ENCODE measurements at places on chromosomes 12 and 14.

- no peak for DNase-seq
Measured at GRCh38 chr12:130549361-130549760, 166.7 kb downstream of the RIMBP2 start.

- no peak for DNase-seq
Measured at GRCh38 chr12:81212996-81213696, 135.3 kb downstream of the ACSS3 start.

DNA sequence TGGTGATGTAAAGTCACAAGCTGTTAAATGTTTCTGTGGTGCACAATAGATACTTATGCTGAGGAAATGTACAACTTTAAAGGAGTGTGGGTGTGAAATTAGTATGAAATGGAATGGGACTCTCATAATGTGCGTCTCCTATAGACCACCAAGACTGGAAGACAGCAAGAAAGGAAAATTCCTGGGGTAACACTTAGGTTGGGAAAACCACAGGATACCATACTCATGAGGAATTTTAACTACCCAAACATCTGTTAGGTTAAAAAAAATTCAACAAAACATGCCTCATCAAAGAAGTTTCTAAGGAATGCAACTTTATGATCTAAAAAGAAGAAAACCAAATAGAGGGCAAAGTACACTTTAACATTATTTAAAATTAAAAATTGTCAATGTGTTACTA is 113.7 kb upstream of the MYF6 start:
- DNase-seq = no peak

DNA sequence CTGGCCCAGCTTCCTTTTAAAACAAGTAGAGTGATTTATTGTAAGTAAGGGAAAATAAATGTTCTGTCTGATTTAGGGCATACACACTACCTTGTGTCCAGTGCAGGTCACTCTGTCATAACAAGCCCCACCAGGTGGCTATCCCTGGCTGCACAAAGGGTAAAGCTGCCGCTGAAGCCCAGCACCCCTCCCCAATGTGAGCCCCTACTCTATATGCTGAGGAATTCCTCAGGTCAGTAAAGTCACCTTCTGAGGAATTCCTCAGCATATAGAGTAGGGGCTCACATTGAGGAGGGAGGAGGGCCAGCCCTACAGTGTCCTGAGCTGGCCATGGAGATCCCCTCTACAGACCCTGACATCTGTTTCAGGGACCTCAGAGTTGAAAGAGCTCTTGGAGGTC is 67.2 kb downstream of the TBC1D30 start:
- DNase-seq = no peak

GRCh38 chr14:90272523-90272922 is 16.2 kb downstream of the PSMC1 start:
- DNase-seq = no peak

- DNase-seq = no peak
Measured at GRCh38 chr14:72500234-72500838, 393.6 kb downstream of the DPF3 start.

GRCh38 chr12:96513681-96514080 is 24.3 kb downstream of the CFAP54 start:
- no peak for DNase-seq

- DNase-seq = no peak
Measured at GRCh38 chr12:63752283-63752682, 27.4 kb upstream of the RXYLT1 start.

- DNase-seq = no peak
Measured at GRCh38 chr14:54728700-54729527, 162.0 kb downstream of the SAMD4A start.

GRCh38 chr14:104131968-104132732 is 6.2 kb upstream of the KIF26A start:
- DNase-seq = no peak

DNA sequence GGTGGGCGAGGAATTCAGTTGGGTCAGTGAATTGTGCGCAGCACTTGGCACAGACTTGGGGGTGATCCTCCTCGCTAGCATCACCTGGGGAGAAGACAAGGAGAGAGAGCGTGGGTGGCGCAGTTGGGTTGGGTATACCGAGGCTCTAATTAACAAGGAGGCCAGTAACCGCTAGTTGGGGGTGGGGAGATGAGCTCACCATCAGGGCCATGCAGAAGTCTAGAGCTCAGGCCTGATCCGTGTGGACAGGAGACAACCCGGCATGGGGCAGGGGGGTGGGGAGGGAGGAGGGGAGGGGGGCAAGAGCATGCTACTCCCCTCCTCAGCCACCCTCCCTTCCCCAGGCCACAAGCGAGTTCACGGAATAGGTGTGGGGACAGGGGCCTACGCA is 580 bp downstream of the SALL2 start:
- no peak for DNase-seq

DNA sequence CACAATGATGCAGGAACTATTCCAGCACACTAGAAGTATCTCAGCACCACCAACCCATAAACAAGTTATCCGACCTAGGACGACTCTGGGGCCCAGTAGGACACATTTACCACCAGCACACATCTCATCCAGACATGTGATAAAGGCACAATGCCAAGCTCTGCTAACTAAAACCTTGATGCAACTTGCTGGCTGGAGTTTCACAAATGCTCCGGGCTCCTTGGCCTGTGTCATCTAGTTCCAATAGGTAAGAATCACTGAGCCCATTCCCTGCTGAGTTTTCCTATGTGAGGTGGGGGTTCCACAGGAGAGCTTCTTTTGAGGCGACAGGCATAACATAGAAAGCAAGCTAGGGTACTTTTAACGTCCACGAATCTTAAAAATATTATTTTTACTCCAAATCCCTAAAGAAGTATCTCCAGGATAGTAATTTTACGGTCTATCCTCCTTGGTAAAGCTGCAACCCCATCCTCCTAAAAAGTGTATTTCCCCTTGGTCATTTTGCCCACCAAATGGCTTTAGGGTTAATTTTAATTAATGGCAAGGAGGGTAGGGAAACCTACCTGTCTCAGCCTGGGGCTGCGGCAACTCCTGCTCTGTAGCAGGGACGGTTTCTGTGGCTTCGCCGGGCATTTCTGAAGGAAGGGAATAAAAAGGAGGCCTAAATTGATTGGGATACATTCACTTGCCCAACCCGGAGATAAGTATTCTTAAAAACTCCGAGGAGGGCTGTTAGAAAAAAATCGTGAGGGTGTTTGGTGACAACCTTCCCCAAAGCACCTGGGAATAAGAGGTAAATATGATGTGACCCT is 1.0 kb downstream of the NACA start:
- DNase-seq = no peak

DNA sequence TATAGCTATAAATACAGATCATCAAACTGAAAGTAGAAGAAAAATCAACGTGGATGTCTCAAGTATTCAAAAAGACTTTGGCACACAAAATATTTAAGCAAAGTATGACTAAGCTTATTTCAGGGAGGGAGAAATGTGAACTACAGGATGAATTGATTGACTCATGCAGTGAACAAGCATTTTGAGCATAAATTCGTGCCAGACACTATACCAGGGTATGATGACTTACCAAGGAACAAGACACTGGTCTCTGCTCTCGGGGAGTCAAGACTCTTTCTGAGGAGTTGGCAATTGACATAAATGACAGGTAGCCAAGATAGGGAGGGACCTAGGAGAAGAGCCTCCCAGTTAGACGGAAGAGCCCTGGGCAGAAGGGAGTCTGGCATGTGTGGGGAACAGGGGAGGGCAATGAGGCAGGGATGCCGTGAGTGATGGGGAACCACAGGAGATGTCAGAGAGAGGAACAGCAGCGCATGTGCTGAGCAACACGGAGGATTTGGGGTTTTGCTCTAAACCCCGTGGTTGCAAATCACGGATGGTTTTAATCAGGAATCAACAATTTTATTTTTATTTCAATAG is 115.2 kb downstream of the TMEM132D start:
- no peak for DNase-seq

DNA sequence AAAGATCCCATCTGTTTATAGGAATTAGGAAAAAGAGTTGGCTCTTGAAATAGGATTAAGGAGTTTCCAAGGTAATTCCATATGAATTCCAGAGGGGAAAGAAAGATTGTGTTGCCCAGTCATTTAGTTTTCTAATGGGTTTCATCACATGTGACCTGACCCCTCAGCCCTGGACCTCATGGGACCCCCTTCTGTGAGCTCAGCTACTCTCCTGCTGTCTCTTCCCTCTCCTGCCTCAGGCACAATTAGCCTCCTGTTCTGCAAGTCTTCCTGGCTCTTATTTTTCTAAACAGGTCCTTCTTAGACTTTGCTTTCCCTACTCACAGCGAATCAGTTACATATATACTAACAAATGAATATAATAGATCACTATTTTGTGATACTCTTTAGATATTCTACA is 237.7 kb downstream of the TRHDE start:
- DNase-seq = no peak

GRCh38 chr14:91125271-91125660 is 11.4 kb downstream of the DGLUCY start:
- DNase-seq = no peak

- DNase-seq = no peak
Measured at GRCh38 chr12:129305851-129306250, 452.6 kb downstream of the GLT1D1 start.

DNA sequence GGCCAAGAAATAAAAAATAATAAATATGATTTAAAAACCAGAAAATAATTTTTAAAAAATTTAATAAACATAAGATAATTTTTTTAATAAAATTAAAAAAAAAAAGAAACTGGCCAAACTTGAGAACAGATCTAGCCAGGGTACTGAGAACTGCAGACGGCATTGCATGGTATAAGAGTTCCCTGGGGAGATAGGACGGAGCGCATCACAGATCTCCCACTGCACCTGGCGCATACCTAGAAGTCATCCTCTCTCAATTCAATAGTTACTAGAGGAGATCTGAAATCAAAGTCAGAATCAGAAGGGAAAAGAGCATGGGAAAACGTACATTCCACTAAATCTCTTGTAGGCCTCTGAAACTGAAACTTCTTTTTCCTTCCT is 58.9 kb upstream of the BCL2L14 start:
- DNase-seq = no peak

- no peak for DNase-seq
Measured at GRCh38 chr14:37411079-37411735, 183.8 kb downstream of the FOXA1 start.

- DNase-seq = no peak
Measured at GRCh38 chr12:22880331-22880730, 255.4 kb downstream of the ETNK1 start.

DNA sequence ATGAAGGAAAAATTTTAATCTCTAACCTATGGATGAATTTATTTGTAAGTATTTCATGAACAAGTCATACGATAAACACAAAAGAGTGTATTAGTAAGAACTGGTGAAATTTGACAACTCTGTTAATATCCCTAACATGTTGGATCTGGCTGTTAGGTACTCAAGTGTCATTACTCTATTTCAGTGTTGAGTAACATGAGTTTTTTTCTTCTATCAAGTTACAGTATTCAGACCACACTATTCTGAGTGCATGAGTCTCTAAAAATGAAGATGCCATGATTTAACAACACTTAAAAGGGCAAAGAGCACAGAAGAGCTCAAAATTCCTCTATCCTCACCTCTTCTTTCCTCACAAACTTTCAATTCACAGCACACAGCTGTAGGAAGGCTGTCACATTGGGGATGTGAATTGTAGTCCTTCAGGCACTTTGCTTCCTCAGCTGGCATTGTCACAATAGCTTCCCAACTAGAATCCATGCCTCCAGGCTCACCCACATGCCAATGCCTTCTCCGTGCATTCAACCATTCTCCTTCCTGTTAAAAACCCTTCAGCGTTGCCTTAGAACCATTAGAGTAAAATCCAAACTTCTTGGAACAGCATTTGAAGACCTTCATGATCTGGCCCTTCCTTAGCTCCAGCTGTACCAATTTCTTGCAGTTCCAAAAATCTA is 73.7 kb upstream of the DBX2 start:
- no peak for DNase-seq

DNA sequence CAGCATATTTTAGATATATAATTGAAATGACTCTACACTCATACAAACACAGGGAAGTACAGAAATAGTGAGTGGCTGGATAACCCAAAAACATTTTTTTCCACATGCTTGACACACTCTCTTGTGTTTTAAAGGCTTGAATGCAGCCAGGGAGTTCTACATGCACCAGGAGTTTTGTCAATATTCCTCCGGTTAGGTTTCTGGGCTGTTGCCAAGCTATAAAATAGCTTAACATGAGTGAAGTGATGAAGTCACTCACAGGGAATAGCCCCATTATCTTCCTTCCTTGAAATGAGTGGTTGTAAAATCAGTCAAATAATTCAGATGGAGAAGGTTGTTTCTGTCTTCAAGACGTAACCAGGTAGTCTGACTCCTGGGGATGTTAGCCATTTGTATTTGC is 582.7 kb downstream of the SLC6A15 start:
- DNase-seq = no peak

Data from activated CD8-positive, alpha-beta memory T cell treated with anti-CD3 and anti-CD28 coated beads for 48 hours (primary cell).